ENCODE measurements at places on chromosomes 12 and 14.

- DNase-seq = no peak
Observed at GRCh38 chr12:112309797-112310196, 72.4 kb downstream of the HECTD4 start.

- DNase-seq = no peak
Observed at GRCh38 chr12:107379852-107380567, 286.7 kb upstream of the CRY1 start.

- no peak for DNase-seq
Observed at GRCh38 chr12:27220055-27220987, 23.8 kb upstream of the STK38L start.

DNA sequence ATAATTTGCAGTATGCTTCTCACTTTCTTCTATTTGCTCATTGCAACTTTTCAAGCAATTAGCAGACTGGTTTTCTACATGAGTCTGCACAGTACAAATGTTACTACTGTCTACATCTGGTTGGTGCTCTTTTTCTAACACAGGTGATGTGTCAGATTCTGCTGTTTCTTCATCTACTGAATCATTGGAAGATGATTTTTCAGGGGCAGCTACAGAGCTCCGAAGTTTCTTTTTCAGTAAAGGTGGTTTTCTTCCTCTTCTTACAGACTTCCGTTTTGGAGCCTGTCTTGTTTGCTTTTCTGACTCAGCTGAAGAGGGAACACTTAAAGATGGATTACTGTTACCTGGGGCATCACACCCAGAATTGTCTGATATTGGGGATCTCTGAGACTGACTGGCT, 62.1 kb downstream of the SCAF11 start:
- no peak for DNase-seq

DNA sequence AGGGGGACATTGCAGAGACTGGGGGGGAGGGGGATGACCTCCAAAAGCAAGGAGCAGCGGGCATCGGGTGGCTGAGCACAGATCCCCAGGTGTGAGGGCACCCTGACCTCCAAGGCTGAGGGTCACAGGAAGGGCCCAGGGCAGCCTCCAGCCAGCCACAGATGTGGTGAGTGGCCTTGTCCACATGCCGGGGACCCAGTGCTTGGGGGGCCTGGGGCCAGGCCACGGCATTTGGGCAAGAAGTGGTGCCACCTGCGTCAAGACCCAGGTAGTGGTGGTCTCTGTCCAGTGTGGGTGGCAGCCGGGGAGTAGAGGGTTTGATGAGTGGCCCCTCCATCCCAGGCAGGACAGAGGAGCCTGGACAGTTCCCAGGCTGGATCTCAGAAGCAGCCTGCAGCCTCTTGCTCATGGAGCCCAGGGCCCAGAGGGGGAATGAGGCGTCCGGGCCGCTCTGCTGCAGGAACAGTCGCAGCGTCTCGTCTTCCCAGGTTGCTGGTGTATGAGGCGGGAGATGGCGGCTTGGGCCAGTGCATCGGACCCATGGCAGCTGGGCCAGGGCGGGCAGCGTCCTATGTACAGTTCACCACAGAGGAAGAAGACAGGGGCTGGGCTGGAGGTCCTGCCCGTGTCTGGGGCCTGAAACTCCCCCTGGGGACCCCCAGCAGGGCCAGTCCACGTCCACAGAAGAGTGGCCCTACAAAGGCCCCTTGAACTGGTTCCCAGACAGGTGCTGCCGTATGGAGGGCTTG, 33.5 kb downstream of the CCNK start:
- DNase-seq = no peak

- DNase-seq = no peak
Observed at GRCh38 chr12:68011882-68012207, 22.6 kb downstream of the IFNG-AS1 start.
